ENCODE measurements at places on chromosomes 6 and 20.

DNA sequence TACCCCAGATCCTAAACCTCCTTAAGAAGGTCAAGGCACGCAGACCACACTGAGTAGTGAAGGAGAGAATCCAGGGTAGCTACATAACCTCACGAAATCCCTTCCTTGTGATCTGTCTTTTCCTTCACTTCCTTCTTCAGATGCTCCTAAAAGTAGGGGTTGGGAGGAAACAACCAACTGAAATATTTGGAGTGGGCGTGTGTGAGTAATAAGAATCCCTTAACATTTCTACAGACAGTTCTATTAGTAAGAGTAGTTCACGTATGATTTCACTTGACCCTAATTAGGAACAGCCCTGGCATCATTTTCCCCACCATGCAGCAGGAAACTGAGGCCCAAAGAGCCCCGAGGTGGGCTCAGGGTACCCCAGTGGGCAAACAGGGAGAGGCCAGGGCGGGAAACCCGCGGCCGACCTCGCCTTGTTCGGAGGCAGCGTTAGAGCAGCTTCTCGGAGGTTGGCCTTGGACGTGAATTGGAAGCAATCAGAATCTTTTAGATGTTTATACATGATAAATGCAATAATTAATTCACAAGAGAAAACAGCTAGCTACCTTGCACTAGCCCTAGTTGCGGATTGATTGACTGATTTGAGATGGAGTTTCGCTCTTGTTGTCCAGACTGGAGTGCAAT is 859 bp upstream of the RAE1 start:
- no peak for DNase-seq

DNA sequence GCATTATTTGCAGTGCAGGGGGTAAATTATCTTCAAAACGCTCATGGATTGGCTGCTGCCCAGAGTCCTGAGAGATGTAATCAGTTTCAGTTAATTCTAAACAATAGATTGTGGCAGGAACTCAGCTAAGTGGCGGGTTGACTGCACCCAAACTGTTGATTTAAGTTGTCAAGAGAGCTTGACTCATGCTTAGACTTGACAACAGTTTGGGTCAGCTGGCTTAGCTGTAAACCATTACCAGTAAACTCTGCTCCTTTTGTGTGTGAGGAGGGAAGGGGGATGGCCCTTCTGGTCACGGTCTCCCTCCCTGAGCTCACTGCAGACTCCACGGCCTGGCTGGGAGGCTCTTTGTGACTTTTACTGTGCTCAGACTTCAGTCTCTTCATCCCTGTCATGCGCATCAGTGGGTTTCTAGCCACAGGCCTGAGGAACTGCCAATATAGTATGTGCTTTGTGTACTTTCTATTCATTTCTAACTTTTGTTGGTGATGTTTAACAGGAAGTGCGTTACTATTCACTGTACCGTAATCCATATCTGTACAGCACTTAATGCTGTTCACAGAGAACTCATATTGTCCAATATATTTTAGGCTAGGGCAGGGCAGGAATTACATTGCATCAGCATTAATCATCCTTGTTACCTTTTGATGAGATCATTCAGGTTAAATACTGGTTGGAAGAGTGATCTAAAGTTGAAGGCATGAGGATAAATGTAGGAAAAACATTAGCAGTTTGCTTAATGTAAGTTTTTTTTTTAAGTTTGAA is 488.3 kb downstream of the CDKAL1 start:
- DNase-seq: no peak

- DNase-seq: no peak
These were observed 202.3 kb downstream of the THBS2 start for GRCh38 chr6:169051371-169051770.

- no peak for DNase-seq
These were observed 55.0 kb downstream of the EDN1 start for GRCh38 chr6:12344961-12345693.

DNA sequence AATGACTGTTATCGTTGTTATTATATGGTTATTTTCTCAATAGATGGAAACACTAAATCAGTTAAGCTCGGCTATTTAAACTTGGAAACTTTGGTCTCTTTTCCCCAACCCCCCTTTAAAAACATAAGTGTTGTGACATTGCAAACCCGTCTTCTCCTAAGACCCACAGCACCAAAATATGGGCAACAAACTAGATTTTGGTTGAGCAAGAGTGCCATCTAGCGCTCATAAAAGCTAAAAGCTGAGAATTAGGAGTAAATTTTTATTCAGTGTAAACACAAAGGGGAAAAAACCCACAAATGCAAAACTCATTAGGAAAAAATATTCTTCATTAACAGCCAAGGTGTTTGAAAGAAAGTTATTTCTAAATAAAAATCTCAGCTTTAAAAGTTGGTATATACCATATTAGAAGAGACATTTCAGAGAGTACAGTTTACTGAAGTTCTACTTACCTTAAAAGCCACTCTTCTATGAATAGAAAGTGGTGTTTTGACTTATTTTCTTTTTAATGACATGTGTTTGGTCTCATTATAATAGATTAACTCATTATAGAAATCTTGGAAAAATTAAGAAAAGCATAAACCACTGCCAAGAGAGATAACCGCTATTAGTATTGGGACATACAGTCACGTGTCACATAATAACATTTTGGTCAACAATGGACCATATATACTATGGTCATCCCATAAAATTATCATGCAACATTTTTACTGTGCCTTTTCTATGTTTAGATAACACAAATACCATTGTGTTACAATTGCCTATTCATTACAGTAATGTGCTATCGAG is 21.1 kb downstream of the SESN1 start:
- no peak for DNase-seq

GRCh38 chr20:10976051-10976450 is 302.3 kb upstream of the JAG1 start:
- DNase-seq: no peak

- peak; percentile 18 for DNase-seq
These were observed 68.4 kb downstream of the RSPO3 start for GRCh38 chr6:127186889-127187288.

GRCh38 chr6:13045676-13046075 is 282.7 kb downstream of the TBC1D7 start:
- no peak for DNase-seq

- no peak for DNase-seq
These were observed 915.0 kb downstream of the KIF16B start for GRCh38 chr20:15658295-15658694.

- no peak for DNase-seq
These were observed 50.5 kb upstream of the THEMIS start for GRCh38 chr6:127951172-127951917.

DNA sequence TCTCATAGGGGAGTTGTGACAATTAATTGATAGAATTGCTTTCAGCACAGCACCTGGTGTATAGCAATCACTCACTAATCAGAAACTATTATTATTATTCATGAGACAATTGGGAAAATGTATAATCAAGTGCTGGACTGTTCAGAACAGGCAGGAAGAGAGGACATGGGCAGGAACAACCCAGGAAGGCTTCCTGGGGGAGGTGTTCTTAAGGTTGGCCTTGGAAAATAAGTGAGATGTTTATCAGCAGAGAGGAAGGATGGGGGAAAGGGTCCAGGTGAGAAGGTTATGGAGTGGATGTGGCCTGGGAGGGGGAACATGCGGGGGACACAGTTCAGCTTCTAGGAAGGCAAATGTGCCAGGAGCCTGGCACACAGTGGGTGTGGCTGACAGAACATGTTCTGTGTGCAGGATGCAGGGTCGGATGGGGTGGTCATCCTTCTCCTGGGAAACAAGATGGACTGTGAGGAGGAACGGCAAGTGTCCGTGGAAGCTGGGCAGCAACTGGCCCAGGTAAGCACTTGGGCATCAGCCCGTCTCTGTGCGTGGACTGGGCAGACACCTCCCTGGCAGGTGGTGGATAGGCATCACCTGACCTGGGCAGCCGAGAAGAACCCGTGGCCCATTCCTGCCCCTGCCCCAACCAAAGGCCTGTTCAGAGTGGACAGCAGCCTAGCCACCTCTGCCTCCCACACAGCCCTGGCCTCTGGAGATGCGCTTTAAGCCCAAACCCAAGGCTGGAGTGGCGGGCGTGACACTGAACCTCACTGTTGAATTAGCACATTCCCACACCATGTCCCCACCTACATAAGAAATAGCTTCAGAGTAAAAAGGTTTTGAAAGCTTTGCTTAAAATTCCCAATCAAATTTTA is 30.9 kb downstream of the RAB44 start:
- DNase-seq: no peak

- DNase-seq: no peak
These were observed 91.0 kb downstream of the PKHD1 start for GRCh38 chr6:51996296-51996947.

- DNase-seq: no peak
These were observed 72.6 kb downstream of the REV3L start for GRCh38 chr6:111410371-111410770.

DNA sequence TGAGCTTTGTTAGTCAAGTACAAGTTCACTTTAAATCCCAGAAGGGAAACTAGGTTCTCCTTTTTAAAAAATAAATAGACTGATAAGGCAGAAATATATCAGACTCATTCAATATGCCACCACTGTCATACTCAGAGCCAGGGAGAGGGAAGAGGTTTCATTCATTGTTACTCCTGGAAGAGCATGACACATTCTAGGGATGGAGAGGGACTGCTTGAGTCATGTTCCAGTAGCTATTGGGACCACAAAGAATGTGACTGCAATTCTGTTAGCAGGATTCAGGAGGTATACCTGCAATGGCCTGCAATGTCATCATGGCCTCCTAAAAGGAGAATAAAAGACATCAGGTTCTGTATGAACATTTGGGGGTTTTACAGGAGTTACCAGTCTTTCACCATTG is 167.6 kb downstream of the TFAP2B start:
- no peak for DNase-seq

- DNase-seq: no peak
These were observed 10.9 kb downstream of the CASP8AP2 start for GRCh38 chr6:89840538-89840937.

GRCh38 chr20:58481481-58482021 is 33.6 kb downstream of the APCDD1L start:
- DNase-seq: peak; percentile 30

DNA sequence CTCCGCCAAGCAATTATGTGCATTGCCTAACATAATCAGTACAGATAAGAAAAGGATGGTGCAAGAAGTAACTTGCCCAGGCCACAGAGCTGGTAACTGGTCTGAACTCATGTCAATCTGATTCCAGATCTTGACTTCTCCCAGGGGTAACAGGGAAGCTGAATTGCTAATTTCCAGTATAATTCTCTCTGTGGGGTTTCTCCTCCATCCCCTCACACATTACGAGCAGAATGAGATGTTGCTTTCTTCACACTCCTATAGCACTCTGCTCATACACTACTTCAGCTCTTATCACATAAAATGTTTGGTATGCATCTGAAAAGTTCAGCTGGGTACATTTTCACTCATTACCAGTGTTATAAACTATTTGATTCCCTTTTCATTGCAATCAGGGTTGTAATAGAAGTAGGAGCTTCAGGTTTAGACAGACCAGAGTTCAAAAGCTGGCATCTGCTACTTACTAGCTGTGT is 24.0 kb upstream of the LRRC1 start:
- no peak for DNase-seq

DNA sequence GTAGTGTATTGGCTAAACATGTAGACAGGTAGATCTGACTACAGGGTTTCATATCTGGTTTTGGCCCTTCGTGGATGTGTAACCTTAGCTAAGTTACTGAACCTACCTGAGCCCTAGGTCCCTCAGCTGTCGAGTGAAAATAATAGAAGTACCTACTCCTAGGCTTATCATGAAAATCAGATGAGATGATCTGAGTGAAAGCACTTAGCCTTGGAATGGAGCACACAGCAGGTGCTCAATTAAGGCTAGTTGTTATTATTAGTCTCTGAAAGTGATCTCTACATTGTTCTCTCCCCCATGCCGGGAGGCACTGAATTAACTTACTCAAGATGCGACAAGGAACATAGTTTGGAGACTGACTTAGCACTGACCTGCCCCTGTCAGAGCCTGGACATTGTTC is 174.7 kb upstream of the ZNF217 start:
- no peak for DNase-seq

DNA sequence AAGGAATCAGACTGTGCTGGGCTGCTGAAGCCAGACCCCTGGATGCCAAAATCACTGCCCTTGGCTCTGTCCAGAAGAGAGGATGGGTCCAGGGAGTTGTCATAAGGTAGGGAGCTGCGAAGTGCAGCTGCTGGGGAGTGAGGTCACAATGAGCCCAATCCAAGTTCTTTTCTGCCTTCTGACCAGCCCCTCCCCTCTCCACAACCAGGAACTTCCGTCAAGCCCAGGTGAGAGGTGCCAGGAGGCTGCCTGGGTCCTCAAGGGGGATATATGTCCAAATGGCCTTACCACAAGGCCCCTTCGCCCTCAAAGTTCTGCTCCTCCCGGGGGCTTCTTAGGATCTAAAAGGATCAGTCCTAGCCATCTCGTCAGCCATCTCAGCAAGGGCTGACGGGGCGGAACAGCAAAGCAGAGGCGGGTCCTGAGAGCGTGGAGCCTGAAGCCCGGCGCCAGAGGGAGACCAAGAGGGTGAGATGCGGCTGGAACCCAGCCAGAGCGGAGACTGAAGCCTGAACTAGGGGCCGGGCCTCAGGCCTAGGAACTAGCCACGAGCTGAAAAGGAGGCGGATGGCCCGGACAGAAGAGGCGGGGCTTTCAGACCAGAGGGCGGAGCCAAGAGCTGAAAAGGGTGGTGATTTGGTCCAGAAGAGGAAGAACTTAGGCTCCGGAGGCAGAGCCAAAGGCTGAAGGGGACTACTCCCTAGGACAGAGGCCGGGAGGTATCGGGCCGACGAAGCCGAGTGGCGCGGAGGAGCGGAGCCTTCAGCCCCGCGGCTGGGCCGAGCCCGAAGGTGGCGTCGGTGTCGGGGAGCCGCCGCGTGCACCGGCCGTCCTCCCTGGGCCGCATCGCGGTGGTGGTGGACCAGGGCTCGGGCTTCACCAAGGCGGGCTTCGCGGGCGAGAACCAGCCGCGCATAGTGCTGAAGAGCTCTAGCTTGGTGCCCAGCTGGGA is at the start of gene ACTL10:
TSS of gene ACTL10 (plus strand) at position 651 of the 952 bp plus-strand sequence. CDS start 555 bp downstream, outside the sequence.
- DNase-seq: peak; percentile 77

Measured in progenitor cell of endocrine pancreas (in vitro differentiated cells).